GM19239 (cell line): ENCODE measurements at places on chromosomes 5 and 9.

DNA sequence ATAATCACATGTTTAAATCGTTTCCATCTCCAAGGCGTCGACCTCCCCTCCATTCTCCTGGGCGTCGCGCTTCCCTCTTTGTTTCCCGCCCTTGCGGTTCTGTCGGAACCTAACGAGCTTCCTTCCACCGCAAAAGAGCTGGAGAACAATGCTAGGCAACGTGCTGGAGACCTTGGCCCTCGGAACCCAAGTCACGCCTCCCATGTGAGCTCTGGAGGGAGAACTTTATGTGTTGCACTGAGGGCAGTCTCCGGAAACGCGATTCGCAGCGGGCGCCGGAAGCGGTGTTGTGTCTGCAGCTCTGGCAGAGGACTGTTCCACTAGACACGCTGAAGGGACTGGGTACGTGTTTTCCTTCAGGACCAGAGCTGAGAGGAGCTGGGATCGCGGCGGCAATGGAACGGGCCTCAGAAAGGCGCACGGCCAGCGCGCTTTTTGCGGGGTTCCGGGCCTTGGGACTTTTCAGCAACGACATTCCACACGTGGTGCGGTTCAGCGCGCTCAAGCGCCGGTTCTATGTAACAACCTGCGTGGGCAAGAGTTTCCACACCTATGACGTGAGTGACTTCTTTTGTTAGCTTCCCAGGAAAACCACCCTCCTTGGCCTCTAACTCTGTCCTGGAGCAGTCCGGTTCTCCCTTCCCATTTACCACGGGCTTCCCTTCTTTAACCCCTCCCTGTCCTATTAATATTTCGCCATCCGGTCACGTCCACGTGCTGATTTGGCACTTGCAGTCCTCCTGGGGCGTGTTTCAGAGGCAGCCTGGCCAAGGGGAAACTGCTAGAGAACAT is at the start of gene WDR36:
WDR36 (plus strand) TSS at position 287 of the 792 bp plus-strand sequence; CDS start at position 396, 109 bp downstream.
- peak; percentile 57 for DNase-seq

GRCh38 chr5:170633235-170634081 is 129.6 kb downstream of the KCNIP1 start:
- no peak for DNase-seq

- no peak for DNase-seq
These were observed 11.6 kb upstream of the IL12B start for GRCh38 chr5:159341906-159342310.

DNA sequence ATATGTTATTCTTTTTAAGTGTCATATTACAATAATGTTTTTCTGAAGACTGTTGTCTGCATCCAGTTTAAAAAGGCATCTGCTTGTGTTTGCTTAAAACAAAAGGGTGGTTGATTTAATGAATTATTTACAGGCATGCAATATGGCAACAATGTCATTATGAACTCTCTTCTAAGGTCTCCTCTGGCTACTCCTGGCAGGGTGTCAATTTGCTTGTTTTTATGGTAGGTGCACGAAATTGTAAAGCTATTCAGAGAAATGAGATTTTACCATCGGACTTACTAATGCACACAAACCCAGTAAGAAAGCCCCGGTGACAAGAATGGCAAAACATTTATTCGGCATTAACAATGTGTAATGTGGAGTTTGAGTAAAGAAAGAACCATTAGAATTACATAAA is 539.8 kb upstream of the ZNF608 start:
- no peak for DNase-seq

DNA sequence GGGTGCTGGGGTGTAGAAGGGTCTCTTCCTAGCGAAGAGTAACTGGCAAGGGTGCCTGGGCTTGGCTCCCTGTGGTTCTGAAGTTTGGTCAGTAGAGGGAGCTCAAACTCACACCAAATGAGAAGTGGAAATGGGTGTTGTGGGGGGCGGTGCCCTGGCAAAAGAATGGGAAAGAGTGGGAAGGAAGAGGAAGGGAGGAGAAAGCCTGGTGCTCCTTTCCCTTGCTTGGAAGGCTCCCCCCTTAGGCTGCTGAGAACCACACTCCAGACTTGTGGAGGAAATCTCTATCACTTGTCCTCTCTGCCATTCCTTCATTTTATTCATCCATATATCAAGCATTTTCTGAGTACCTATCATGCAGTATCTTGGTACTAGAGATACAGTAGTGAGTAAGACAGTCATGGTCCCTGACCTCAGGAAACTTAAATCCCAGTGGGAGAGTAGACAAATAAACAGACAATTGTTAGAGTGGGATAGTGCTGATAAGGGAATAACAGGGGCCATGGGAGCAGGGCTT is 13.0 kb downstream of the SLC4A9 start:
- DNase-seq, result no peak

DNA sequence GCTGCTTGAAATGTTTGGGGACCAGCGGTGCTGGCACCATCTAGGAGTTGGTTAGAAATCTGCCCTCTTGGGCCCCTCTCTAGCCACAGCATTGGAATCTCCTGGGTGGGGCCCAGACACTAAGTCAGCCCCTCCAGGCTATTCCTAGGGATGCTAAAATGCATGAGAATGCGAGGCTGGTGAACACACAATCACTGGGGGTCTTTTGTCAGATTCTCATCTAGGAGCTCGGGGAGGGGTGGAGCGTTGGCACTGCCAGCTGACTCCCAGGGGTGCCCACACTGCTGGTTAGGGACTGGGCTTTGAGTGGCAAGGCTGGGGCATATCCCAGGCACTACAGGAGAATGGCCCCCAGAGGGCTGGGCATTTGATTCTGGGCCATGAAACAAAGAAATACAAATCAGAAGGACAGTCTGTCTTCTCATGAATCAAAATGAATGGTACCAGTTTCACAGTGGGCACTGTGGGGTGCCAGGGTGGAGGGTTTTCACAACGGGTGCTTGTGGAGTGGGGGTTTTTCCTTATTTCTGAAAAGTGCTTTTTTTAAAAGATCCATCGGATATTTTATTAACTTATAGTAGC is 127.8 kb upstream of the RAPGEF1 start:
- DNase-seq, result no peak

- no peak for DNase-seq
These were observed 148.1 kb downstream of the EBF1 start for GRCh38 chr5:158951436-158952247.

DNA sequence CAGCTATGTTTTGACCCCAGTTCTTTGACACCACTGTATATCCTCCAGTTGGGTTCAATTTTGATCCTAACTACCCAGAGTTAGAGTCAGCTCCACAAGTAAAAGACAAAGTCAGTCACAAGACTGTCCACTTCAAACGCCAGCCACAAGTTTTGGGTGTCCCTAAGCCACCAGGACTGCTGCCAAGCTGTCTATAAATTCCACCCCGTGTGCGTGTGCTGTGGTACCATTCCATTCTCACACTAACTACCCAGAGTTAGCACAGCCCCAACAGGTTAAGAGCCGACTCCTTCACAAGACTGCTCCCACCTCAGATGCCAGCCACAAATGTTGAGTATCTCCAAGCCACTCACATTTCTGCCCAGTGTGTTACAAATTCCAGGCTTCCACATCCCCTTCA is 56.7 kb downstream of the APC start:
- no peak for DNase-seq

- DNase-seq, result no peak
These were observed 434.1 kb downstream of the DTWD2 start for GRCh38 chr5:118554241-118554640.

DNA sequence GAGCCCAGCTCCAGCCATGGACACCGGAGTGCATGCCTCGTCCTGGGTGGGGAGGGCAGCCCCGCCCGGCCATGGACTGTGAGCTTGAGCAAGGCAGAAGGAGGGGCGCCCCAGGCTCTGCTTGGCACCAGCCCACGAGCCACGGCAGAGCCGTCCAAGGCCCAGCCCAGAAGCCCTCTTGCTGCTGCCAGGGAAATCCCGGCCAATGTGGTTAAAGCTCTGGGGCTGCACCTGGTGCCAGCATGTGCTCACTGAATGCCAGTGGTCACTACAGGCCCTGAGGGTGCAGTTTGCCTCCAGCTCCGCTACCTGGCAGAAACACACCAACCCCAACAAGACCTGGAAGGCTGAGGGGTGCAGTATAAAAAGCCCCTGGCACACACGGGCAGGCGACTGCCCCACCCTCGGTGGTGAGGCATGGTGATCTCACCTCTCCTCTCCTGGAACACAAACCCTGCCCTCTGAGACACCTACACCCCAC is 11.8 kb downstream of the BRD3 start:
- DNase-seq, result no peak

- no peak for DNase-seq
These were observed 28.4 kb downstream of the PRRC2B start for GRCh38 chr9:131422241-131422792.

GRCh38 chr5:163642904-163643303 is 137.5 kb downstream of the MAT2B start:
- no peak for DNase-seq

- DNase-seq, result no peak
These were observed 2.7 kb upstream of the DNAJC25 start for GRCh38 chr9:111628411-111628810.

DNA sequence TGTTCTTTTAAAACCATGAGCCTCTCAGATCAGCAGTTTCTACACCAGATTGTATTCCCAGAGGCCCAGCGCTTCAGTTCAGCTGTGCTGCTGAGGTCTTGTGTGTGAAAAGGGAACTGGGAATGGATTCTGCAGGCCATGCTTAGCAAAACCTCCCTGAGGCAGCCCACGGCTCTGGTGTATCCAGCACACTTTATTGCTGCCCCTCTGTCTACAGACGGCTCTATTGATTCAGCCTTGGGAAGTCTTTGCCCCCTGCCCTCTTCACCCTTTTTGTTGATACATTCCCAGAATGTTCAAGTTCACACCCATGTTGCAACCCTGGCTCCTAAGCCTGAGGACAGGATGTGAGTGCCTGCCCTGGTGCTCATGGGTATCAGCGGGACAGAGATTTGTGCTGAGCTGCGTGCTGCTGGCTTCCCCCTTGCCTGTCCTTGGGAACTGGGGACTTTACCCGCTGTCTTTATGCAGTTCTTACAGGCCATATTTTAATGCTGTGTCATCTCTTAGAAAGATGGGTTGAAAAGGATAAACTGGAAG is 37.3 kb downstream of the ARHGAP26 start:
- DNase-seq, result no peak
